Smooth muscle cell of trachea (primary cell): ENCODE measurements at places on chromosomes 16 and 17. TPM values are rescaled to one million over a fixed set of nuclear protein-coding genes. Genes with fewer than 3 reads are reported as not detected.

PIMREG gene
- total RNA-seq = 3.1 and 25.3 TPM in 2 replicates

KRT39 gene
- not detected in 2 replicates for total RNA-seq

ARHGAP44 gene
- total RNA-seq = 1.2 TPM in 2 replicates

LDAF1 gene
- 73.7 and 90.3 TPM in 2 replicates for total RNA-seq

SOX8 gene
- total RNA-seq = under 0.01 and 0.17 TPM in 2 replicates

RNF135 gene
- total RNA-seq = 11.9 and 26.1 TPM in 2 replicates

BAIAP3 gene
- 1.5 and 1.9 TPM in 2 replicates for total RNA-seq
